ENCODE measurements at places on chromosomes 6 and 20.

- no peak for DNase-seq
These were observed 20.5 kb downstream of the RPP40 start for GRCh38 chr6:4983322-4983721.

- no peak for DNase-seq
These were observed 542 bp upstream of the AFG1L start for GRCh38 chr6:108294297-108294726.

GRCh38 chr6:30769088-30769852 is 24.9 kb upstream of the IER3 start:
- DNase-seq: peak; percentile 91

DNA sequence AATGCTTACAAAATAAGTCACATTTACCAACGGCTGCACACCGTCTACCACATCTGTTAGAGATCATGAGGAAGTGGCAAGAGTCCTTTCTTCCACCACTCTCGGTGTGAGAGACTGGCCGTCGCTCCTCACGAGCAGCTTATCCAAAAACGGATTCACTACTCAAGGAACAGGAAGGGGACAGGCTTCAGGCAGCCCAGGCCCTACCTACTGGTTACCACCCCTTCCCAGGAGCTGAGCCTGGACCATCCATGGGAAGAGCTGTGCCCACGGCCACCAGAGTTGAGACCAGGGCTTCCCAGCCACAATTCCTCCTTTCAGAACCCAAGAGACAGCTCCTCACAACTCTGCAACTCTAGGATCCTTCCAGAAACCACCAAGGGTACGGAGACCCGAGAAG is 37.0 kb downstream of the FOXF2 start:
- DNase-seq: no peak

- no peak for DNase-seq
These were observed 5.2 kb downstream of the SIRPA start for GRCh38 chr20:1900321-1900801.

DNA sequence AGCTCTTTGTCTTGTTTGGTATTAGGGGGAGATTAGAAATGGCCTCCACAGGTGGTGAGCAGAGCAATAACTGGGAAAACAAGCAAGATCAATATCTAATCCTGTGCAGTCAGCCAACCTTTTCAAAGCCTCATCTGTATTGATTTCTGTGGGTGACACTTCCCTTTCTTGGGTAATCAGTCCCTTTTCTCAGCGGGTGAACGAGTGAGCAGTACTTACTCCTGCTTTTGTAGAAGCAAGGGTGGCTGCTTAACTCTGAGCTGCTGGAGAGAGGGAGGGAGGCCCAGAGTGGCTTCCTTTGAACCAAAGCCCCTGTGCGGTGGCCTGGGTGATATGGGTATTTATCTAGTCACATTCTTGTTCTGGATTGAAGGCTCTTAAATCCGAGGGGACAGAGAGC is 254.8 kb upstream of the CHD6 start:
- no peak for DNase-seq

DNA sequence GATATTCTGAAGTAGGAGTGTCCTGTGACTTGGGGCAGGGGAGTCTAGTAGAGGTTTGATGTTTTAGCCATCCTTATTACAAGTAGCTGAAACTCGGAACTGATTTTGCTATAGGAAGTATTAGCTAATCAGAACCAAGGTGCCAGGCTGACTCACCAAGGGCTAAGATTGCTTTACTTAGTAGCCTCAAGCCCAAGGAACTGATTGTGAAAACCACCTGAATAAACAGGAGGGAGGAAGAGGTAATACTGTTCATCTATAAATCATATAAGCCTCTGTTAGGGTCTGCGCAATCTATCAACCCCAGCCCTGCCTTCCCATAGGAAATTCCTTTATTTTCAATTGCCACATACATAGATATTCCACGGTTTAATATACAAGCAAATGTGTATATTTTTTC is 54.4 kb downstream of the GNAS start:
- DNase-seq: peak; percentile 74

DNA sequence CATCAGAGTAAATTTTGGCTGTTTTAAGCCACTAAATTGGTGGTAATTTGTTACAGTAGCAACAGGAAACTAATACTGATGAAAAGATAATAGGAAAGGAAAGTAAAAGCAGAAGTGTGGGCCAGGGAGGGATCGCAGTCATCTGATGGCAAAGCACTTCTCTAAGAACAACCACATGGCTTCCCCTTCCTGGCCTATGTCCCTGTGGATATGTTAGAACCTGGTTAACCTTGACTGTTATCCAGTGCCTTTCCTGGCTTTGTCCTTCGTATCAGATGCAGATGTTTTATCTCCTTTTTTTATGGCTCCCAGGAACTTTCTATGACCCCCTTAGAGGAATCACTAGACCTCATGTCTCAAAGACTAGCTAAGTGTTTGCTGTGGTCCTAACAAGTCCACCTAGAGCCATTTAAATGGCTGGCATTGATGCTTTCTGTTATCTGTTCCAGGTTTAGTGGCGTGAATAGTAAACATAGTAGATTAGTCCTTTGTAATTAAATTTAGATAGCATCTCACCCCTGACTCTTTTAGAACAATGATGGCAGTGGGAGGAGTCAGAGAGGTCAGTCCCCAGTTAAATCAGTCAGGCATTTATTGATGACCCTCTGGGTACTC is 79.2 kb upstream of the PHACTR2 start:
- peak; percentile 56 for DNase-seq

- DNase-seq: no peak
These were observed 57.6 kb upstream of the HMGCLL1 start for GRCh38 chr6:55636406-55637102.

DNA sequence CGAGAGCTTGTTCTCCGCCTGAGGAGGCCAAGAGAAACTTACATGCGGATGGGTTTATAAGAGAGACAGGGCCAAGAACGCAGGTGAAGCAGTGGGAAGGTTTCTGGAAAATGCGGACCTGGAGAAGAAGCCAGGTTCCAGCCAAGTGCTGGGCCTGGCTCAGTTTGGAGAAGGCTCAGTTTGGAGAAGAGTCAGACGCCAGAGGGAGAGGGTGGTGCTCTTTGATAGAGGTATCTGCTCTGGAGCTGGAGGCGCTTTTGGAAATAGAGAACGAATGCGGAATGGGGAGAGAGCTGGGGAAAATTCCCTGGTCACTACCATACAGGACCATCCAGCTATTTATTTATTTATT is 753 bp downstream of the RSPH9 start:
- no peak for DNase-seq

DNA sequence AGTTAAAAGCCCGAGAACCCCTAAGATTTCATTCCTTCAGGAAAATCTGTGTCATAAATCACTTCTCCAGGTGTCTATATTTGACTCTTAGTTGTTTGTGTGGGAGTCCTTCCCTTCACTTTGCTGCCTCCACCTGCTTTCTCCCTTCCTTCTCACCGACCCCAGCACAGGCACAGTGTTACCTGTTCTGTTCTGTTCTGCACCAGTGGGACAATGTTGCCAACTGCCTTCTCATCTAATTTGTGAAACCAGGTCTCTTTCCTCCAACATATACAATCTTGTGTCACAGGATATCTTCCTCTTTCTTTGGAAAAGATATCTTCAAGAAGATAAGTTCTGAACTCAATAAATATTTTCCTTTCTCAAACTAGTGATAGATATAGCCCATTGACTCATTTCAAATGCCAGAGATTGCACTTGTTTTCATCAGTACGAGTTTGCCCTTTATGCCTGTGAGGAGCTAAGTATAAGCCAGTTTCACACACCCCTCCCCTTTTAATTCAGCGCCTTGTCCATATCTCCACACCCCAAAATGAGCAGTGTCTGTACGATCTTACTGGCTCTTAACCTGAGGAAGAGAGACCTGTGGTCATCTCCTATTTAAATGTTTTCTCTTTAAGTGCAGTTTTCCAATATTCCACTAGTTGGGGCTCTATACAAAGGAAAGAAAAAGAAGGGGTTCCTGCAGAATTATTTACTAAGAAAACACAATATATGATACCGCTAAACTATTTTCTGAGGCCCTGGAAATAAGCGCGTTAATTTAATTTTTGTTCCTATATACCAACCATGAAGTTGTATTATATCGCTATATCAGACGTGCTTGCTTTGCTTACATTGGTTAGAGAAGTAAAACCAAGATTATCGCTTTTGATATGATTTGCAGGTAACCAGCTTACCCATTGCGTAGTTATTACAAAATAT is 81.6 kb upstream of the PREP start:
- peak; percentile 76 for DNase-seq

DNA sequence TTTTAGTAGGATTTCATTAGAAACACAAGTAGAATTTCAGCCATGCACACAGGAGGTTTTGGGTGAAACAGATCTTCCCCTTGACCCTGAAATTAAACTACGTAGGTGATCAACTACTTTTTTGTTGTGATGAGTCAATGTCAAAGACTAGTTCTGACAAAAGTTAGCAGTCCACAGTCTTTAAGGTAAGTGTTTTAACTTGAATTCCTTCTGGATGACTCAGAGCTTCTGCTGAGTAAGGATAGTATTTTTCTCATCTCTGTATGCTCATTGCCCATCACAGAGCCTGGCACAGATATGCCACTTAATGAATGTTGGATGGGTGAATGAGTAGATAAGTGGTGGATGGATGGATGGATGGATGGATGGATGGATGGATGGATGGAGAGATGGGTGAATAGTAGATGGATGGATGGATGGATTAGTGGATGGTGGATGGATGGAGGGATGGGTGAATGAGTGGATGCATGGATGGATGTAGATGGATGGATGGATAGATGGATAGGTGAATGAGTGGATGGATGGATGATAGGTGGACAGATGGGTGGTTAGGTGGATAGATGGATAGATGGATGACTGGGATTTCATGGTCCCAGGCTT is 165.3 kb downstream of the ZMYND8 start:
- DNase-seq: no peak

GRCh38 chr20:9514072-9514460 is 324 bp upstream of the LAMP5 start:
- no peak for DNase-seq

GRCh38 chr20:24149175-24149574 is 160.6 kb upstream of the GGTLC1 start:
- DNase-seq: no peak

- no peak for DNase-seq
These were observed 679.5 kb upstream of the NRSN1 start for GRCh38 chr6:23446469-23446967.

DNA sequence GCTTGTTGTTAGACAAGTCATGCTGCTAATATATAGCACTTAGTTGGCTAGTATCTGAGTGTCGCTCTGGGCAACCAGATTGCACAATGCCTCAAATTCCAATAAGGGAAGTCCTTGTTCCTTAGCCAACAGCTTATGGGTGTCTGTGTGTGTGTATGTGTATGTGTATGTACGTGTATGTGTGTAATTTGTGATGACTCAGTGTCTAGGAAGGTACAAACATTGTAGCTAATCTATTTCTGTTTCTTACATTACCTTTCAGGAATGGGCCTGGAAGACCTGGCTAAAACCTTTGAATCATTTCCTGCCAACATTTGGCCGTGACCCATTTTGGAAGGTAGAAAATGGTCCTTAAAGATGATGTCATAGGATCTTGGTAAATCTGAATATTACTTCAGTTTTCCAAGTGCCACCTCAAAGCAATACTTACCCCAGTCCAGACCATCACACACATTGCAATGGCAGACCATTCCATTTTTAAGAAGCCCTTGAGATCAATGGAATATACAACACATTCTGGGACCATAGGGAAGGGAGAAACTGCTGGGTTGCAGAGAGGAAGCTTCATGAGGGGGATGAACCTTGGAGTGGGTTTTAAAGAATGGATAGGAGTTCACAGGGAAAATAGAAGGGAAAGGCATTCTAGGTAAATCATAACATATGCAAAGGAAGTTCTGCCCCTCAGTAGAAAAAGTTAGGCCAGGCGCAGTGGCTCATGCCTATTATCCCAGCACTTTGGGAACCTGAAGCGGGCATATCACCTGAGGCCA is 25.1 kb downstream of the NEDD9 start:
- DNase-seq: peak; percentile 99

- peak; percentile 81 for DNase-seq
These were observed 14.8 kb upstream of the HLA-DRB1 start for GRCh38 chr6:32604434-32604877.

DNA sequence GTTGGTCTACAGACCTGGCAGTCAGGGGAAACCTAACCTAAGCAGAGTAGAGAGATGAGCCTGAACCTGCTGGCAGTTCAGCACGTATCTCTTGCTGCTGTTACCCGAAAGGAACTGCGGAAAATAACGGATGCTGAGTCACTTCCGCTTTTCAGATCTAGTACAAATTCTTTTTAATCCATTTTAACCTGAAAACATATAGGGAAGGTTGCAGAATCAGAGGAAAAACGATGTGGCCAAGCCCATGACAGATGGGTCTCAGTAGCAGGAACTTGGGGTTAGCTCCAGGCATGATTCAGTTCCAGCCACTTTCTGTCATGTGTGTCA is 351.9 kb upstream of the PRND start:
- peak; percentile 81 for DNase-seq

- no peak for DNase-seq
These were observed 649.1 kb downstream of the EPM2A start for GRCh38 chr6:145086197-145086596.

DNA sequence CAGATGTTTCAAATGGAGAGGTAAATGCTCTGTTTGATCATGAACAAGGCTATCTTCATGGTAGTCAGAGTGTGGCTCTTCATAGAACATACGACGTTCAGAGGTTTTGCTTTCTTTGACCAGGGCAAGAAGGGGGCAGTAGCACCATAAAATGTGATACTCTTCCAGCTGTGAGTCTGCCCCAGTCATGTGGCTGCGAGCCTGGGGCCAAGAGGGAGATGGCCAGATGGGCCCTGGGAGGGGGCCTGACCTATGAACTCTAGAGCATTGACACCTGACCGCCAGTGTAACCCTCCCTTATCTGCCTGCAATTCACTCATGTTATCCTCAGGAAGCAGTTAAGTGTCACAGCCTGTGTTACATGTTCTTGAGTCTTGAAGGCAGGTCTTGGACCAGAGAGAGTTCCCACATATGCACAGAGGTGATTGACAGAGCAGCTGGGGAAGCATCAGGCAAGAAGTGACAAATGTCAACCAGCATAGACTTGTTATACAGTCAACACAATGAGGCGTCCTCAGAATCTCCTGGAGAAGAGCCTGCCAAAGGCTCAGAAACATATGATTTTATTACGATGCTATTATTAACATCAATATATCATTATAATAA is 55.0 kb downstream of the SCML4 start:
- no peak for DNase-seq

- peak; percentile 86 for DNase-seq
These were observed 77.8 kb upstream of the TGM3 start for GRCh38 chr20:2217857-2218539.

DNA sequence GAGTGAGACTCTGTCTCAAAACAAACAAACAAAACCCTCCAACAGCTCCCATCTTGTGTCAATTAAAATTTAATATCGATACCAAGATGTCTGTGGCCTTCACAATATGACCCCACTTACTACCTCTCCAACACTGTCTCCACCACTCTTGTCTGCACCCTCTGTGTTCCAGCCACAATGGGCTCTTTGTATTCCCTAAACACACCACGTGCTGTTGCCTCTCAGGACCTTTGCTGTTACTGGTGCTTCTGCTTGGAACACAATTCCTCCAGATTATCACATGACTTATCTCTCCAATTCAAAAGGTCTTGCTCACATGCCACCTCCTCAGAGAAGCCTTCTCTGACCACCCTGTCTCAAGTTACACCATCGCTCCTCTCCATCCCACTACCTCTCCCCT is 6.0 kb upstream of the HCK start:
- DNase-seq: no peak

Data from inflammatory macrophage (primary cell).